ENCODE measurements at places on chromosomes 5 and 9.

DNA sequence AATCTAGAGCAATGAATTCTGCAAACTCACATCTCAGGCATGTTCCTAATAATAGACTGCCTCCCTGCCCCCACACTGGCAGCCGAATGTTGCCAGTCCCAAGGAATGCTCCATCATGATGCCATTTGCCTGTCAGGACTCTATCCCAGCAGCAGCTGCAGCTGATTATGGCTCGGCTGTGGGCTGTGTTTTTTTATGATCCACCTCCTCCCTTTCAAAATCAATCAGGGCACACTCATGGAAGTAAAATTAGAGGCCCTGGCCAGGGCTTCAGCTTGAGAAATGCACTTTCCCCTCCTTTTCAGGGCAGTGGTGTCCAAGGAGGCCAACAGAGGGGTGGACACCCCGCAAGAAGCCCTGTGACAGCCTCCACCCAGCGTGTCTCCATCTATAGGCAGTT lies 176.7 kb upstream of the S1PR3 start:
- DNase-seq = no peak

GRCh38 chr5:5499442-5499841 lies 77.0 kb downstream of the ICE1 start:
- DNase-seq = no peak

DNA sequence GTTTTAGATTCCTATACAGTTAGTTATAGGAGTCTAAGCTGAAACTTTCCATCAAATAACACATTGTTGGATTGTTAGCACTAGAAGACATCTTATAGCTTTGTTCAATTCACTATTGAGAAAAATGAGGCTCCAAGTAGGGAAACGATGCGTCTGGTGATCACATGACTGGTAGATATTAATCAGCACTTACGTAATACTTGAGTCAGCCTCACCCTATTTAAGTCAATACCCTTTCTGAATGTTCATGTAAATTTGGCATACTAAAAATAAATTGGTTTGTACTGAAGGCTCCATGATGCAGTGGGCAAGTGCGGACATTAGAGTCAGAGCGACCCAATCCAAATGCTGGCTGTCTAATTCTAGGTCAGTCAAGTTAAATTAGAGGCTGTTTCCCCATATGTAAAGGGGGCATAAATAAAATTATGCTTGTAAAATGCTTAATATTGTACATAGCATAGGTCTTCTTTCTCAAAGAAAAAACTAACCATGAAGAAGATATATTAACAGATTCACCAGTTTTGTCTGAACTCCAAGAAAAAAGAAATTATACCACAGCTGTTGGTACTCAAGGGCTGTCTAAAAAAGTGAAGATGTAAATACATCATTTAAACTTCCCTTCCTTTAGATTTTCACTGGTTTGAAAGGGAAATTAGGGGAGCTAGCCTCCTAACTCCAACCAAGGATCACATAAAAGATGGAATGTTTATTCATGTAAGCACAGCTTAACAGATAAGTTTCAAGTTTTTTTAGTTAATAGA lies 406.6 kb upstream of the TLE4 start:
- DNase-seq = no peak

- no peak for DNase-seq
These were observed 295.1 kb downstream of the TLE1 start for GRCh38 chr9:81393985-81394811.

- no peak for DNase-seq
These were observed 33.3 kb upstream of the DAPK1 start for GRCh38 chr9:87464110-87464991.

- DNase-seq = no peak
These were observed 280.7 kb downstream of the SPOCK1 start for GRCh38 chr5:137218471-137218870.

- no peak for DNase-seq
These were observed 24.7 kb upstream of the TNC start for GRCh38 chr9:115142517-115143270.

GRCh38 chr9:96751815-96752214 lies 26.1 kb downstream of the ZNF510 start:
- DNase-seq = no peak

DNA sequence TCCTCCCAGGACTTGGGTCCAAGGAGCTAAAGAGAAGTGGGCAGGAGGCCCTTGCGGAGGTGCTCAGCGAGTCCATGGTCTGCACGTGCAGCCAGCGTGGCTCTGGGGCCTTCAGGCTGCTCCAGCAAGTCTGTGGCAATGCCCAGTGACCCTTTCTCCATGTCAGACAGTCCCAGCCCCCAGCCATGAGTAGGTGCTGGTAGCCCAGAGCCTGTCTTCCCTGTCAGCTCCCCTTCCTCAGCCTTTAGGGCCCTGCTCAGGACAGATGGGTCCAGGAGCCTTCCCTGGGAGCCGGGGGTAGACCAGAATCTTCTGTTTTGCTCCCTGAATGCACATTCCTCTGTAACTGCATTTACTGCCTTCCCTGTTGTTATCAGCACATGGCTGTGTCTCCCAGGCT lies 147.2 kb upstream of the IRX2 start:
- DNase-seq = no peak

GRCh38 chr5:149883550-149883949 lies 61.0 kb downstream of the PDE6A start:
- DNase-seq = no peak

- no peak for DNase-seq
These were observed 98.2 kb downstream of the PCSK5 start for GRCh38 chr9:75988663-75989062.

GRCh38 chr9:134364391-134365114 lies 38.3 kb downstream of the RXRA start:
- no peak for DNase-seq

GRCh38 chr5:155052532-155052931 lies 39.0 kb downstream of the KIF4B start:
- DNase-seq = no peak

GRCh38 chr5:127834554-127834953 lies 131.4 kb downstream of the CCDC192 start:
- DNase-seq = no peak

- no peak for DNase-seq
These were observed 53.0 kb upstream of the RETREG1 start for GRCh38 chr5:16669776-16670175.

DNA sequence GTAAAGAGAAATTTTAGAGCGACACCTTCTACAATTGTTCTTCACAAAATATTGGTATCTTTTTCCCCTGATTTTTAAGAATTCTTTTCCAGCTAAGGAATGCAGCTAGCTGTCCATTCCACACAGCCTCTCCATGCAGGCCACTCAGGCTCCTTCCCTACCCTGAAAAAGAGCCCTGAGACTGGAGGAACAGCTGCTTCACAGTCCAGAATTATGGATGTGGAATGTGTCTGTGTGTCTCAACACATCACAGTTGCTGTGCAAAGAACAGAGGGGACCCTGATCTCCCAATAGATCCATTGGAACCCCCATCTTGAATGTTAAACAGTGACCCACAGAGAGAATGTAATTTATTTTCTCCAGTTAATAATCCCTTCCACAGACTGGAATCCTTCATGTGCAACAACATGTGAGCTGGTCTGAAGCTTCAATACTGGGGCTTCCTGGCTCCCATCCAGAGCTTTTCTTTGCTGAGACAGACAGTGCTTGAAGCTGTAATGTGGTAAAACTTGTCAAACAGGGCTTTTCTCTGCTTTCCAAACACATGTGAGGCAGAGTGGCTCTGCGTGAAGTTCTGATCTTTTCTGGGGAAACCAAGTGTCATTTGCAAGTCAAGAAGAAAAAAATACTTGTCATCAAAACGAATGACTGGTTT lies 53.3 kb upstream of the SMC5 start:
- no peak for DNase-seq

GRCh38 chr5:117713585-117714198 lies 1139.1 kb upstream of the SEMA6A start:
- no peak for DNase-seq

DNA sequence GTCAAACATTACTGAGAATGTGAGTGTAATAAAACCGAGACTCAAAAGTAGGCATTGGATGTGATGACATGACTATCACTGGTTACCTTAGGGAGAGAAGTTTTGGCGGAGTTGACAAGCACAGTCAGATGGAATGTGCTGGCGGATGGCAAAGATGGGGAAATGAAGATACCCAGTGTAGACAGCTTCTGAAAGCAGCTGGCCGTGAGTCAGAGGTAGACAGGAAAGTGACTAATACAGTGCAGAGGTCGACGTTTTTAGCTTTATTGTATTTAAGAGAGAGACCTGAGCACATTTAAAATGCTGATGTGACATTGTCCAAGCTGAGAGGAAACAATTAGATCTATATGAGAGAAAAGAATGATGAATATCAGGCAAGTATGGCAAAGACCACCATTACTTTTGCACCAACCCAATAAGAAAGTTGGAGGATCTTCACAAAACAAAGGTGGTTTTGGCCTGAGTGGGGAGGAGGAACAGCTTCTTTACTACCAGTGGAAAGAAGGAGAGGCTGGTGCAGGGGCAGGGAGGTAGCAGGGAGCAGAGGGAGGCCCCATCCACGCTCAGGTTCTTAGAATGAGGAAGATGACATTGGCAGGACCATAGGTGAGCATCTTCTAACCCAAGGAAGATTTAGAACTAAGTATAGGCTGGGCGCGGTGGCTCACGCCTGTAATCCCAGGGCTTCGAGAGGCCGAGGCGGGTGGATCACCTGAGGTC lies 36.7 kb upstream of the KCNIP1 start:
- DNase-seq = no peak

DNA sequence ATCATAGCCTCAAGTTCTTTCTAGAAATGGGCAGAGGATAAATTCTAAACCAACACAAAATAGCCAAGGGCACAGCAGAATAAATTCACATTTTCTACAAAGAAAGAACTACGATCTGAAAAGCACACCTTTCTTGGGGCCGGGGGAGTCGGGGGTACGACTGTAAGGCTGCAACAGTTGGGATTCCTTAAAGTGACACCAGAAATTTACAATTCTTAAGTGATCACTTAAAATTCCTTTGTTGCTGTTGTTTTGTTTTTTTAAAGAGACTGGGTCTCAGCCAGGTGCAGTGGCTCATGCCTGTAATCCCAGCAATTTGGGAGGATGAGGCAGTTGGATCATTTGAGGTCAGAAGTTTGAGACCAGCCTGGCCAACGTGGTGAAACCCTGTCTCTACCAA lies 95.8 kb downstream of the CDK5RAP2 start:
- no peak for DNase-seq

DNA sequence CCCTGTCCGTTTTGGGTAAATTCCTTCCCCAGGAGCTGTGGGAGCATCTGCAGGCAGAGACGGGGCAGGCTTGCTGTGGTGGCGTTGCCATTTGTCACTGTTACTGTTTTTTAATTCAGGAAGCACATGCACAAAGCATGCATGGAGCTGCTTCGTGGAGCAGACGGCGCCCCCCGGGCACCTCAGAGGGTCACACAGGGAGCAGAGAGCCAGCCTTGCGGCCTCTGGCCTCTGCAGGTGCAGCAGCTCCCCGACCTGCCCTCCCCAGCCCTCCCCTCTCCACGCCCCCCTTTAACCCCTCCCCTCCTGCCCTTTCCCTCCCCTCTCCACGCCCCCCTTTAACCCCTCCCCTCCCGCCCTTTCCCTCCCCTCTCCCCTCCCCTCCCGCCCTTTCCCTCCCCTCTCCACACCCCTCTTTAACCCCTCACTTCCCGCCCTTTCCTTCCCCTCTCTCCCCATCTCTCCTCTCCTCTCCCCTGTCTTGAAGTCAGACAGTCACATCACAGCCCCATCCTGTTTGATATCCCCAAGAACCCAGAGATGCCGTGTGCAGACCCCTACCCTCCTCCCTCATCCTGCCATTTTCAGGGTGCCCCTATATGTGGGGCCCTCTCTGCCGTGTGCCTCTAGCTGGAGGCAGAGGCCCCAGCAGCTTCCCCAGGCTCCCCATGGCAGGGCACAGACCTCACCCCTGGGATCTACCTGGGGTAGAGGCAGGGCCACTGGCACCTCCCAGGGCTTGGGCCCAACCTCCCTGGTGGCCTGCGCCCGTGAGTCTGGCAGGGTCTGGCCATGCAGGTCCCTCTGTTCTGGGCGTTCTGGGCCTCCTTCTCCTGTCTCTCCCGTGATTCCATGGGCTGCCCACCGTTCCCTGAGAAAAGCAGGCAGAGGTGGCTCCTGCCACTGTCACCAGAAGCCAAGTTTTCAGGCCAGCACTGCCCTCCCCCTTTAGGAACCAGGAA lies 29.6 kb upstream of the UBAC1 start:
- DNase-seq = no peak

DNA sequence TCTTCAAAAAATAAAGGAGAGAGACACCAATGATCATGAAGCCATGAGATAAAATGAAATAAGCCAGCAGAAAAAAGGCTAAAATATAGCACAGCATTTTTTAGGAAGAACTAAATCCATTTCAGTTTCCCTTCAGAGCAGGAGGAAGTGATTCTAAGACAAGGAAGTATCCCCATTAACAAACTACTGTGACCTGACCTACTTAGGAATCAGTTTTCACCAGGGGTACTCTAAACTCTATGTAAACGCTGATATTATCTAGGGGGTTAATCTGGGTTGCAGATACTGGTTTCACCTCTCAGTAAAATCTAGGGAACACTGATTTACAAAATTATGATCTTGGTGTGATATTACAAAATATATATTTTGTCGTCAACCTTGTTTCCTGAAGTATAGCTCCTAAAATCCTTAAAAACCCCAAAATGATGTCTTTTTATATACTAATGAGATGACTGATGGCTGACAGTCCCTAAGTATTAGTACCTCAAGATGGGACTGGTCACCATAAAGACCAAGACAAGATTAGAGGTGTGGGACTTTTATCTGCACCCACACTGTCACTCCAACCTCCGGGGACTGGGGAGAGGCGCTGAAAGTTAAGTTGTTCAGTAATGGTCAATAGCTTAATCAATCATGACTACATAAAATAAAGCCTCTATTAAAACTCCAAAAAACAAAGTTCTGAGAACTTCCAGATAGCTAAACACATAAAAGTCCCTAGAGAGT lies 2.9 kb upstream of the FNBP1 start:
- no peak for DNase-seq

DNA sequence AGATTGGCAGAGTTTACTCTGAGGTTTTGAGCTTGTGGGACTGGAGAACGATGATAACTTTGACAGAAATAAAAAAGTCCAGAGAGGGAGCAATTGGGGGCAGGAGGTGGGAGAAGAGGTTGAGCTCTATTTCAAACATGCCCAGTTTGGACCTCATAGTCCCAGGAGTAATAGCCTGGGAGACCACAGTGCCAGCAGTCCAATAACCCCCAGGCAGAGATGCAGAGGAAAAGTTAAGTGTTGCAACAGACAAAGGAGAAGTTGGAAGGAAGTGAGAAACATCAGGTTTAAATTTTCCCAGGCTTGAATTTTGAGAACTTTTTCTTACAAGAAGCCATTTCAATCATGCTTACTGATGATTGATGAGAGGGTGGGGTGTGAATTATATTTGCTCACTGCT lies 117.0 kb upstream of the GHR start:
- DNase-seq = no peak

GRCh38 chr9:106867286-106867685 lies 4.3 kb downstream of the ZNF462 start:
- DNase-seq = no peak
